Common myeloid progenitor, CD34-positive (primary cell): ENCODE measurements at places on chromosomes 12 and 14.

- no peak for DNase-seq
Observed at GRCh38 chr14:68577802-68578541, 214.9 kb downstream of the ZFP36L1 start.

DNA sequence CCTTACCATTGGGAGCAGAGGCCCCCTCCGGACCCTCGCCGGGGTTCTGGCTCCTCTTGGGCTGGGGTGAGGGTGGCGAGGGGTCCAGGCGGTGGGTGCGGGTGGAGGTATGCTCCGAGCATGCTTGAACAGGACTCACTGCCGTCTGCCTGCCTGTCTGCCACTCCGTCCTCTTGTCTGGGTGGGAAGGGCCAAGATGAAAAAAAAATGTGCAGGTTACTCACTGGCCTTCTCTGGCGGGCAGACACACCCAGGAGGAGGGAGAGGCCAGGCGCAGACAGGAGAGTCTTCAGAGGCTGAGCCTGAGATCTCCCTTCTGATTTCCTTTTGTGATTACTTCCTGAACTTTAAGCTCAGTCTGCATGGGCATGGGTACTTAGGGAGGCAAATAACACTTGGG, 76.1 kb downstream of the STON2 start:
- DNase-seq, result peak; percentile 5

DNA sequence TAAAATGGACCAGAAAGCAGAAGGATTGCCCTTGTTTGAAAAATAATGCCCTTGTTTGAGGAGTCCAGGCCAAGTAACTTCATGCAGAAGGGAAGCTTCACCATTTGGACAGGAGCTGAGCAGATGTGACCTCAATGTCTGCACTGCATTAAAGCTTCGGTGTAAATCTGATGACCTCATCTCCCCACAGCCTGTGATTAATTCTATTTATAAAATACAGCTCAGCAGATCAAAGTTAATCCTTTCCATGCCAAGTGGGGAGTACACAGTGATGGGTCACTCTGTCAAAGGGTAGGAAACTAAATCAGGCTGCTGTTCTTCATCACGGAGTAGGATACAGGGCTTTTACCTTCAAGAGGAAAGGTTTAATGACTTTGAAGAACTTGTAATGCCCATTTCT, 533.7 kb downstream of the RPS29 start:
- no peak for DNase-seq

- no peak for DNase-seq
Observed at GRCh38 chr12:122028905-122029560, 7.3 kb downstream of the BCL7A start.

DNA sequence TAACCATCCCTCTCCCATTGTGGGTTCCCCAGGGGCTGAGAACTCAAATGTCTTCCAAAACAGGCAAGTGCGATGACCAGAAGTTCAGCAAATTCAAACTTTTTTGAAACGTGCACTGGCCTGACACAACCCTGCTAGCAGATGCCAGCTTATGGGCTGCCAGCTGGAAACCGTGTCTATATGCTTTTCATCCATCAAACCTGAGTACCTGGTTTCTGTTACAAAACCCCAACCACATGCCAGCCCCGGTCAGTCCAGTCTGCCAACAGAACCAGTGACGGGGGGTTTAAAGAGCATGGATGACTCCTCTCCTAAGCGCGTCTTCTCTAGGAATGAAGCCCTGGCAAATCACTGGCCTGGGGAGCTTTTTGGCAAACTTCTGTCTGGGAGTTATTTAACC, 189.7 kb downstream of the TTC7B start:
- DNase-seq, result no peak

GRCh38 chr12:2247120-2247519, 194.3 kb downstream of the CACNA1C start:
- no peak for DNase-seq

DNA sequence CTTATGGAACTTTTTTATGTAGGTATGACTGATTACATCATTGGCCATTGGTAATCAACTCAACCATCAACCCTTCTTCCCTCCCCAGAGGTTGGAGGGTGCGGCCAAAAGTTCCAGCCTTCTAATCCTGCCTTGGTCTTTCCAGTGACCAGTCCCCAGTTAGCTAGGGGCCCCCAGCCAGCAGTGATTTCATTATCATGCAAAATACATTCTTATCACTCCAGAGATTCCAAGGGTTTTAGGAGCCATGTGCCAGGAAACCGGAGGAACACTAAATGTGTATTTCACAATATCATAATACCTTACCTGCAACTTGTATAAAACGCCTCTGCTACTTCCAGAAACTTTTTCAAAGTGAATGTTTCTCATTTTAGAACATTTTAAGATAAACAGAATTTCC, 181.5 kb upstream of the PELI2 start:
- DNase-seq, result no peak

GRCh38 chr12:110733900-110734299, 8.8 kb downstream of the PPP1CC start:
- no peak for DNase-seq

DNA sequence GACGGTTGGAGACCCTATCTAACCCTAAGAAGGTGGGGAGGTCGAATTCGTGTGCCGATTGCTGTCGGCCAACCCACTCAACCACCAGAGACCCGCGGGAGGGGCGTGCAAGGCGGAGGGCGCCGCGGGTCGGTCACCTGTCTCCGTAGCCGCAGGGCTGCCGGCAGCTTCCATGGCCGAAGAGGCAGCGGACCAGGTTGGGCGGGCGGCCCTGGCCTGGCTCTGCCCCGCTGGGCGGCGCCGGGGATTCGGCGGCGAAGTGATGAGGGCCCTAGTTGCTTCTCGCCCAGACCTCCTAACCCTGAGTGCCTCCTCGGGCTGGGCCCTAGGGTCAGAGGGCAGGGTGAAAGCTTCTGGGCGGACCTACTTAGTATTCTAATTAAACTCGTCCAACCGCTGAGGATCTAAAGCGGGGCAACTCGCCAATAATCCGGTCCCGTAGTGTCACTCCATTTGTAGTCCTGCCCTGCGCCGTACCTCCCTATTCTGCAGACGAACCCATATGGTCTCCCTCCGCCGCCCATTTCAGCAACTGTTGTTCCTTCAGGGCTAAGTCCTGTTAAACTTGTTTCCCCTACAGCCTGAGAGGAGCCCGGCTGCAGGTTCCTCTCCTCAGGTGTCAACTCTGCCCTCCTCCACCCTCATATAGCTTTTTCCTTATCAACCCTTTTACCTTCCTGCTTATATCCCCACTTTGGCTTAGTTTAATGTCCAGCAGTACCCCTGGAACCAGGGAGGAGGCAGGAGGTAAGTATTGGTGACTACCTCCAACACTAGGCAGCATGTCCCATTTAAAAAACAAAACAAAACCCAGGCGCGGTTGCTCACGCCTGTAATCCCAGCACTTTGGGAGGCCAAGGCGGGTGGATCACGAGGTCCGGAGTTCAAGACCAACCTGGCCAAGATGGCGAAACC, at the start of gene PYM1:
Gene PYM1 (minus strand): TSS at position 307 of the 915 bp plus-strand sequence. CDS start 133 bp downstream, at position 174.
- DNase-seq, result peak; percentile 76

DNA sequence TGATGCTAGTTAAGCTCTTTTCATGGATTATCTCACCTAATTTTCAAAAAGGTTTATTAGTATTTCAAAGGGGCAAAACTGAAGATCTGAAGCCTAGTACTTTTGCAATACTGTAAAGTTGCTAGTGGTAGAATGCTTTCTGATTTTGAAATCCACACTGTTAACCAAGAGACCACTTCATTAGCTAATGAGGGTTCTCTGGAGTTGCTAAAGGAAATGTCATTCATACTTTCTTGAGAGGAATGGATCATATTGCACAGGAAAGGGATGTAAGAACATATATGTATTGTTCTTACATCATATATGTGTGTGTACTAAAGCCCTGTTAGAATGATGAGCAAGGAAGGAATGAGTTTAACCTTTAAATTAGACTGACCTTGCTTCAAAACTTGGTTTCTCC, 39.0 kb upstream of the LDHB start:
- DNase-seq, result no peak

DNA sequence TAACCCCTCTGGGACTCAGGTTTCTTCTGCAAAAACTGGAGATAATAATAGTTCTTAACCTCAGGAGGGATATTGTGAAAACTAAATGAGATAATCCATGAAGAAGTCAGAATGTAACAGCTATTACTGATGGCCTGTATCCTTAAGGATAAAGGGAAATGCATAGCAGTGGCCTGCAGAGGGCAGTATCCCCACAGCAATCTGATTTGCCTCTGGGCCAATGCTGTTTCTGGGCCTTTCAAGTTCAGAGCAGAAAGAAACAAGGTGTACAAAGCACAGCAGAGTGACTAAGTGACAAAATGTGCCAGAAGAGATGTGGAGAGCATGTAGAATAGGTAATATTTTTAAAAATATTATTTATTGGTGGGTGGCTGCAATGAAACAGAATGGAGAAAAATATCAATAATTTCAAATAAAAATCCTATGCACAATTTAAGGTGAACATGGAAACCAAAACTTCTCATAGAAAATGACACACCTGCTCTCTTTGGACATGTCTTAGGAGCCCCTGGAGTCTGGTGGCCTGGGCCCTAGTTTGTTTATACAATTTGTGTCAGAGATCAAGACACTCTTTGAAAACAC, 90.3 kb downstream of the C12orf75 start:
- DNase-seq, result peak; percentile 58

- no peak for DNase-seq
Observed at GRCh38 chr14:37746140-37746832, 150.9 kb downstream of the TTC6 start.

DNA sequence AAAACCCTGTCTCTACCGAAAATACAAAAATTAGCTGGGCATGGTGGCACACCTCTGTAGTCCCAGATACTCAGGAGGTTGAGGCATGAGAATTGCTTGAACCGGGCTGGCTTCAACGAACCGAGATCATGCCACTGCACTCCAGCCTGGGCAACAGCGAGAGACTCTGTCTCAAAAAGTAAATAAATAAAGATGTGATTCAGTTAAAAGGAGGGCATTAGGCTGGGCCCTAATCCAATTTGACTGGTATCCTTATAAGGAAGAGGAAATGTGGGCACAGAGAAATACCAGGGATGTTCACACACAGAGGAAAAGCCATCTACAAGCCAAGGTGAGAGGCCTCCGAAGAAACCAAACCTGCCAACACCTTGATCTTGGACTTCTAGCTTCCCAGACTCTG, 10.1 kb upstream of the DCAF4 start:
- DNase-seq, result no peak

DNA sequence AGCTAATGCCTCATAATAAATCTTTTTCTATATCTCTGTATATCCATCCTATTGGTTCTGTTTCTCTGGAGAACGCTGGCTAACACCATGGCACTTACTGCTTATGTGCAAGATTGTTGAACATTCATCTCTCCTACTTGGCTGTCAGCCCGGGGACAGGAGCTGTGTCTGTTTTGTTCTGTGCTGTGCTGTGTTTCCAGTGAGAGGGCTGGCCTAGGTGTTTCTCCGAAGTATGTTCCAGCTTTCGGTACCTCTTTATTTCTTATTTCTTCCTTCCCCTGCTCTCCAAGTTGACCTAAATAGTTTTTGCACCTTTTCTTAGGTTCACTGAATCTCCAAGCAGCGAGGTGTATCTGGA, 18.8 kb upstream of the NR4A1 start:
- peak; percentile 25 for DNase-seq

DNA sequence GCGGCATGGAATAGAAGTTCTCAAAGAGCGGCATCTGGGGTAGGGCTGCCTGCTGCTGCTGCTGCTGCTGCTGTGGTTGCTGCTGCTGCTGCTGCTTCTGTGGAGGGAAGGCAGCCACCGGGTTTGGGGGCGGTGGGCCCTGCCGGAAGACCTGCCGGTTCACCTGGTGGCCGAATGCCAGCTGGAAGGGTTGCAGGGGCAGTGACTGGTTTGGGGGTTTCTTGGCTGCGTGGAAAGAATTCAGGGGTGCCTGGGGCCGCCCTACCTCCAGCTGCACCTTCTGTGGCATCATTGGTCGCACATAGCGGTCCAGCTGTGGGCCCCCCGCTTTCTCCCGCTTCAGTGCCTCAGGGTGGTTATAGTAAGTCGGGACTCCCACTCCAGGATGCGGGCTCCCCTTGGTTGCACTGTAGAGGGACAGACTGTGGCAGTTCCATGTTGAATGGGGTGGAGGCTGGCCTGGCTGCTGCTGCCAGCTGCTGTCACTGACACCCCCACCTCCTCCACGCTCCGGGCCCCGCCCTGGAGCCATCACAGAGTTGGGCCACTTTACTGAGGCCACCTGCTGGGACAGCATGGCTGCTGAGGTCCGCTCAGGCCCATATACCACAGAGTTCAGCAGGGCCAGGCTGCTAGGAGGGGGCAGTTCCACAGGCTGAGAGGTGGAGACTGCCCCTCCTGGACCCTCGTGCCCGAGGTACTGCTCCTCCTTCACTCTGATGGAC, 25.2 kb upstream of the PNMA1 start:
- DNase-seq, result no peak

DNA sequence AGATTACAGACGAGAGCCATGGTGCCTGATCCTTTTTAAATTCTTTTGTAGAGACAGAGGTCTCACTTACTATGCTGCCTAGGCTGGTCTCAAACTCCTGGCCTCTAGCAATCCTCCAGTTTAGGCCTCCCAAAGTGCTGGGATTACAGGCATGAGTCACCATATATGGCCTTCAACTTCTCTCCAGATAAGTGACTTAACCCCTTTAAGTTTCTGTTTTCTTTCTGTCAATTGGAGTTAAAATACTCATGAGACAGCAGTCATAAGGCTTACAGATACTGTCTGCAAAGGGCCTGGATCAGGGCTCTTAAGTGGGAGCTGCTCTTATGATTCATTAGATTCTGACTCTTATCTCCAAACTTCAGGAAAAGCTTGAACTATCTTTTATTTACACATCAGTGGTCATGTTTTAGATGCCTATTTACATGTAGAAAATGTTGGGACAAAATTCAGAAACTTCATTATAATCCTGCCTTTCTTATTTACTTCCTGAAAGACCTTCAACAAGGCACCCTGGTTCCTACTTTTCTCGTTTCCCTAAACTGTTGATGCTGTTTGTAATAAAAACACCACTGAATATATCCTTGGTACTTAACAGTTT, 271.5 kb upstream of the TBX3 start:
- DNase-seq, result no peak

DNA sequence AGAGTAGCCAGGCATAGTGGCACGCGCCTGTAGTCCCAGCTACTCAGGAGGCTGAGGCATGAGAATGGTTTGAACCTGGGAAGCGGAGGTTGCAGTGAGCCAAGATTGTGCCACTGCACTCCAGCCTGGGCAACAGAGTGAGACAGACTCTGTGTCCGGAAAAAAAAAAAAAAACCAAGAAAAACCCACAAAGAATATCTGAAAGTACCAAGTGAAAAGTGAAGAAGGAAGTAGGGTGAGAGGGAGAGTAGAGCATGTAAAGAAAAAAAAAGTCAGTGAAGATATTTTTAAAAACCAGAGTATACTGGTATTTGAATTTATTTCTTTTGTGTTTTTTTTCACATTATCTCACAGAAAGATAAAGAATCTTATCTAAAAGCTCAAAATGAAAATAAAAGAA, 43.3 kb upstream of the ISM2 start:
- DNase-seq, result peak; percentile 30
